Stimulated activated CD4-positive, alpha-beta T cell treated with anti-CD3 and anti-CD28 coated beads, Interleukin-15, amount 100 ng/mL, for 1 hour (primary cell): ENCODE measurements at places on chromosomes 5 and 9.

DNA sequence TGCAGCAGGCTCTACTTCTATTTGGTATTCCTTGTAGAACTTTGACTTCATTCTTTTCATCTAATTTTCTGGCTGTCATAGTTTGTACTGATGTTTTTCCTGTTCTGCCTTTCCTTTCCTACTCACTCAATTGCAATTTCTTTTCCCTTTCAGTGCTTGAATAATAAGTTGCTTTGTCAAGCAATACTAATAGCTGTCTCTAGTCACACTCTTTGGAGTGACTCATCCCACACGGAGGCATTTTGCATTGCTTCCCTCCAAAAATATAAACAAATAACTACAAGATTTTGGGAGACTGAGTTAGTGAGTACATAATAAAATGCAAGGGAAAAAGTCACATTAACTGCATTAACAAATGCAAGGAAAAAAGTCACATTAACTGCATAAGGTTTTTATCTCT lies 465.9 kb downstream of the CDH9 start:
- no peak for DNase-seq

GRCh38 chr5:95817430-95817829 lies 5.1 kb downstream of the GLRX start:
- no peak for DNase-seq

DNA sequence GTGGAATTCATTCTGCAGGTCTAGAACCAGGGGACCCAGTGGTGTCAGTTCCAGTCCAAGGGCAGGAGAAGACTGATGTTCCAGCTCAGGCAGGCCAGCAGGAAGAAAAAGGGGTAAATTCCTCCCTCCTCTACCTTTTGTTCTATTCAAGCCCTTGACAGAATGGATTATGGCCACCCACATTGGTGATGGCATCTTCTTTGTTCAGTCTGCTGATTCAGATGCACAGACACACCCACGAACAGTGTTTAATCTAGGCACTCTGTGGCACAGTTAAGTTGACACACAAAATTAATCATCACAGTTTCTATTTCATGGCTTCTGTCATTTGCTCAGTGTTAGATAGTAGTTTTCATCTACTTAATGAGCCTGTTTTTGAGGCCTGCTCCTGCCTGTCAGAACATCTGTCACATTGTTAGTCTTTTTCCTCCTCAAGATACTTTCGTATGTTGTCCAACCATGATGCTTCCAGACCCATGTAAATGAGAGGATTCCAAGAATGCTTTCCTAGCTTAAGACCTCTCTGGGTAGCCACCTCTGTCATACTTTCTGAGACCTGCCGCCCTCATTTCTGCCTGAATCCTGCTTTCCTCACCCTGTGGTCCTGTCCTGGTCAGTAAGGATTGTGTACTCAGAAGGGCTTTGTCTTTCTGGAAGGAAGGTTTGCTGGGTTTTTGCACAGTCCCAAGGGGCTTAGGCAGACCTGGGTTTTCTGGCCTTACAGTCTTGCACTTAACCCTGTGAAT lies 72.5 kb downstream of the SPIN1 start:
- no peak for DNase-seq

- no peak for DNase-seq
These were observed 1094.5 kb upstream of the CDH6 start for GRCh38 chr5:30098940-30099339.

- no peak for DNase-seq
These were observed 61.0 kb downstream of the LPAR1 start for GRCh38 chr9:110977259-110977709.

GRCh38 chr5:116144103-116144502 lies 59.3 kb downstream of the COMMD10 start:
- DNase-seq = no peak

GRCh38 chr9:124342776-124343485 lies 72.3 kb downstream of the PSMB7 start:
- no peak for DNase-seq
